Sigmoid colon (tissue), 7 donors: ENCODE measurements at places on chromosomes 2 and 18. TPM values are rescaled to one million over a fixed set of nuclear protein-coding genes. Genes with fewer than 3 reads are reported as not detected.

NAGK gene
- total RNA-seq: 73.2 TPM

POTEI gene
- not detected for total RNA-seq

KIAA2012 gene
- total RNA-seq: not detected

SCN7A gene
- 107 TPM for total RNA-seq

ZNF2 gene
- total RNA-seq: 5.8 TPM

CIB4 gene
- not detected for total RNA-seq

C2orf78 gene
- not detected for total RNA-seq

ACKR3 gene
- 17.6 TPM for total RNA-seq

GALNT3 gene
- total RNA-seq: 1.1 TPM

MRPL33 gene
- 178 TPM for total RNA-seq

RBM45 gene
- total RNA-seq: 12.2 TPM
